Daoy (cell line): ENCODE measurements at places on chromosomes 11 and 22.

- DNase-seq: no peak
Observed at GRCh38 chr11:36103933-36104530, 160.2 kb downstream of the LDLRAD3 start.

DNA sequence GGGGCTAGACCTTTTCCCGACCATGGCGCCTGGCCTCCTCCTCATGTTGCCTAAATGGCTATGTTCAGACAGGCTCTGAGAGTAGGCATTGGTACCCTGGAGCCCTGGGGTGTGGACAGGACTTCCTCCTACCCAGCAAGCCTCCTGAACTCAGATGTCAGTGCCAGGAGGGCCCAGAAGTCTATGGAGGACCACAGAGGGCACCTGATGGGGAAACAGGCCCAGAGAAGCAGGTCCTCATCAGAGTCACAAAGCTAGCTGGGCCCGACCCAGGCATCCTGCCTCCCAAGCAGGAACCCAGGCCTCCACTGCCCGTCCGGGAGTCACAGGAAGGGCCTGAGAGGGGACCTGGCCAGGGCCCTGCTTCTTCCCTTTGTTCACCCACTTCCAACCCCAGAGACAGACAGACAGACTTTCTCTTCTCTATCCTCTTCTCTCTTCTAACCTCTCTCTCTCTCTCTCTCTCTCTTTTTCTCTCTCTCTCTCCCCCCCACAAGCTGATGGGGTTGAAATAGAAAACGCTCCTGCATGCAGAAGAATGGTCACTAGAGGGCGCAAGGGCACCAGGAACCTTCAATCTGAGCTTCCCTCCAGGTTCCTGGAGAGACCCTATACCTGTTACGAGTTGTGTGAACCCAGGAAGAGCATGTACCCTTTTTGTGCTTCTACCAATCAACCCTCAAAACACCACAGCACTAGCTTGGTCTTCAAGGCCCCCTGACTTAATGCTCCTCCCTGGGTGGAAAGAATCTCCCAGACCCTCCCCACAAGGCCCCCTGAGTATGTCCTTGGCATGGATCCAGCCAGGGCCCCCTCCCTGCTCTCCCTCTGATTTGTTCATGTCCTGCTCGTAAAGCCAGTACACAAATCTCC is 27.1 kb downstream of the ARAP1 start:
- DNase-seq: peak; percentile 76

GRCh38 chr11:79543101-79543500 is 102.3 kb upstream of the TENM4 start:
- DNase-seq: no peak

DNA sequence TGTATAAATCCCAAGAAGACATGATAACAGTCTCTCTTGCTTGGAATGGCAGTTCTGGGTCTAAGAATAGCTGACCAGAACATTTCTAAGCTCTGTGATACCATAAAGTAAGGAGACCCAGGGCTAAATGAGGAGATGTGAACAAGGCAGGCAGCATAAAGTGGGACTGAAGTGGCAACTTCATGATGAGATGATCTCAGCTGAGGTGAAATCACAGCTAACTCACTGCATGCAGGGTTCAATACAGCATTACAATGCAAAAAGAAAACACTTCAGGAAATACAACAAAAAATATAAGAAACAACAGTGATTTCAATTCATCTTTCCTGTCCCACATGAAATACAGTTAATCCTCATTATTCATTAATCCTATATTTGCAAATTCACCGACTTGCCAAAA is 44.6 kb downstream of the MRE11 start:
- DNase-seq: no peak

- peak; percentile 0 for DNase-seq
Observed at GRCh38 chr11:39304586-39304985, 2154.9 kb downstream of the LRRC4C start.

- peak; percentile 20 for DNase-seq
Observed at GRCh38 chr11:61162092-61162941, 1.1 kb upstream of the VPS37C start.

DNA sequence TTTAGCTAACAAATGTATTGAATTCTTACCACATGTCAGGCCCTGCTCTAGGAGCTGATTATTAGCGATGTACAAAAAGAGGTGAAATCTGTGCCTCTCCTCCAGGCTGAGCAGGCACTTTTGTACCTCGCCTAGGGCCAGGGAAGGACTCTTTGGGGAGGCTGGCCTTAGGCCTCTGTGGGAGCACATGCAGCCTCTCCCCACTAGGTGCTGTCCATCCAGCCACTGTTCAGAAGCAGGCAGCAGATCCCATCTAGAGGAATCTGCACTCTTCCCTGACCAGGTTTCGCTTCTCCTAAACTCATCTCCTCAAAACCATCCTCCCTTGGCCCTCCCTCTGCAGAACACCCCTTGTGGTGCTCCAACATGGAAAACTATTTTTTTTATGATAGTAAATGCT is 51.9 kb upstream of the WT1 start:
- no peak for DNase-seq

DNA sequence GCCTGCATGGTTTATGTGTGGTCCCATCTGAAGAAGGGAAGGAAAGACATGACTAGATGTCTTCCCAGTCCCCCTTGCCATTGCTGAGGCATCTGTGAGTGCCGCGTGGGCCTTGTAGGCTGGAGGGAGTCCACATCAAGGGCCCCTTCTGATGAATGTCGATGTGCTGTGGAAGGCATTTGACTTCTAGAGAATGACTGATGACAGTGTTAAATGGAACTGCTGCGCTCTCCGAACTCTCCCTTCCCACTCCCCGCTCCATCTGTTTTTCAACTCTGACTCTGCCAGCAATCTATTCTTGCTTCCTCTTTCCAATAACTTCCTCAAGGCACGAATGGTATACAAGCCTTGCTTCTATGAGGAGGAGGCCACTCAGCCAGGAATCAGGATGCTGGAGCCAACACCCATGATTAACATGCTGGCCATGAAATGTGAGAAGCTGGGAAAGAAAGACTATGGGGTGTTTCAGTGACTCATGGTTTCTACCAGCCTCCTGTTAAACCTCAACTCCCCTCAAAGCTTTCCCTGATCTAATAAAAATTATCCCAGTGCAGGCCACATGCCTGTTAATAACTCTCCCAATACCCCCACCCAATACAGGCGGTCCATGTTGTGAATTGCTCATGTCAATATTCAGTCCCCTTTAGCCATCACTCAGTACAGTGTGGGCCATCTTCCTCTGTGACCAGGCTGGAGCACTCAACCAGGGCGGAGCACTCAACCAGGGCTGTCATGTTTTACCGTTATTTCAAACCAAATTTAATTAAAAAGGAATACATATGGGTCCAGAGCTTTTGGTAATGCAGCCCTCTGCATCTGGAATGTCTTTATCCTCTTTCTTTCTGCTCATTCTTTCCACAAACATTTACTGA is 46.4 kb upstream of the TBCEL start:
- peak; percentile 85 for DNase-seq

DNA sequence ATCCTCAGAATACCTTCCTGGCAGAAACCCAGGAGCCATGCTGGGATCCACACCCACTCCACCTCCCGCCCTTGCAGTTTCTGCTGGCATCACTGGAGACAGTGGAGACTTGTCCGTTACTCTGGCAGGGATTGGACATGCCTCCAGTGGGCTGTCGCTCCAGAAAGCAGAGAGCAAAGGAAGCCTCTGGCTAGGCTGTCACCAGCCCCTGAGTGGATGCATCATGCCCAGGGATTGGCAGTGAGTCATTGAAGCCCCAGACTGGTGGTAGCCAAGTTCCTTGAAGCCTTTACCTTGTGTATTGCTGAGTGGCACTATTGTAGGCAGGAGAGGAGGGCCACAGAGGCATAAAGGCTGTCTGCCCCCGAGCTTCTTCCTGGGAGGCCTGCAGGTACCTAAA is 34.8 kb upstream of the E2F8 start:
- peak; percentile 55 for DNase-seq

- no peak for DNase-seq
Observed at GRCh38 chr11:1323774-1324173, 14.3 kb upstream of the TOLLIP start.

DNA sequence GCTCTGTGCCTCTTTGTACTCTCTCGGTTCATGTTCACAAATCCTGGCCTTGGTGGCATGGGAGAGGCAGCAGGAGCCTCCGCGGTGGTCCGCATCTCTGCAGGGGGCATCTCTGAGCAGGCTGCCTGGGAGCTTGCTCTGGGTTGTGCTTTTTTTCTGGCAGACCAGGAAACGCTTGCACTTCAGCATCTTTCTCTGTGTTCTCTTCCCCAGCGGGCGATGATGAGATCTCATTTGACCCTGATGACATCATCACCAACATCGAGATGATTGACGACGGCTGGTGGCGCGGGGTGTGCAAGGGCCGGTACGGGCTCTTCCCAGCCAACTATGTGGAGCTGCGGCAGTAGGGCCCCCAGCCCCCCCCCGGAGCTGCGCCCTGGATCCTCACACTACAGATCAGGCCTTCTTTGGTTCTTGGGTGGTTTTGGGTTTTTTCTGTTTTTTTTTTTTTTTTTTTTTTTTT is 36.5 kb downstream of the CTTN start:
- DNase-seq: no peak

- DNase-seq: no peak
Observed at GRCh38 chr11:17750013-17750800, 15.6 kb downstream of the KCNC1 start.

- peak; percentile 32 for DNase-seq
Observed at GRCh38 chr11:86091566-86091965, 22.7 kb upstream of the PICALM start.

- no peak for DNase-seq
Observed at GRCh38 chr22:21672107-21672629, 6.4 kb downstream of the PPIL2 start.

DNA sequence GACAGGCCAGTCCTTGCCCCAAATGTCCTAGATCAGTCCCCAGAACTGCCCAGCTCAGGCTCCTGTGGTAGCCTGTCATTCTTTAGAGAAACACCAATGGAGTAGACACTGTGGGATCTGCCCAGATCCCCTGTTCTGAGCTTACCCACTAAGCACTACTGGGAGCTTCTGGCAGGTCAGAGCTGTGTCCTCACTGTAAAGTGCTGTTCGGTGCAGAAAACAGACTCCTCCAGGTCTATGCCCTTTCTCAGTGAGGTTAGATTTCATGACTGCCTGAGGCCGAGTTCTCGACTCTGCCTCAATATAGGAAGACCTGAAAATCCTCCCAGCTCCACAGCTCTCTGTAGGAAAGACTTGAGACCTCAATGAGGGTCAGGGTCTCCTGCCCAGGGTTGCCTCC is 67.5 kb upstream of the IGLL5 start:
- DNase-seq: no peak

GRCh38 chr11:66970807-66971442 is 4.2 kb upstream of the C11orf86 start:
- peak; percentile 95 for DNase-seq

DNA sequence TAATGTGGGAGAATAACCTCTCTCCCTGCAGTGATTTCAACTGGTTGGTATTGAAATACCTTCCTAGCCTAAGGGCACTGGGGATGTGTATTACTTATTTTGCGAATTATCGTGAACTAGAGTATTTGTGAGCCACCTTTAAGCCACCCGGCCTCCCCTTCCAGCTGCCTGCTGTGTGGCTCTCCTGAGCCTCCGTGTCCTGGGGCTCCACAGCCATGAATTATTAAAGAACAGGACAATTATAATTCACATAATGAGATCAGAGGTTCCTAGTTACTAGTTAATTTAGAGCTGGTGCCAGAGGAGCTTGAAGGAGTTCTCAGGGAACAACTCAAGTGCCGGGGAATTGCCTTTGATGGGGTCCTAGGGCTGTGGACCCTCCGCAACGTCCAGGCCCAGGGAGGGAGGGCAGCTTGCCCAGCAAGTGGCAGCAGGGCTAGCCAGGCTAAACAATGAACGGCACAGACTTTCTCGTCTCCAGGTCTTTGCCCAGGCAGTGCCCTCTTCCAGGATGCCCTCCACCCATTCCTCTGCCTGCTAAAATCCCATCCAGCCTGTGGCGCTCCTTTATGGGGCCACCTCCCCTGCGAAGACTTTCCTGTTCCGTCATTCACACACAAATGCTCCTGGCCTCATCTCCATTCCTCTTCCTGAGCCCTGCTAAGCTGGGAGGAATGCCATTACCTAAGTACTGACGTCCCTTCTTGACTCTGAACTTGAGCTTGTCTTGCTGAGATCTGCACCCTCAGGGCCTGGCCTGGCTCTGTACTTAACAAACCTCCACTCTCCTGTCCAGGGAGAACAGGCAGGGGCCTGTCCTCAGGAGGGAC is 91.5 kb downstream of the RTL6 start:
- DNase-seq: no peak

GRCh38 chr22:25760848-25761595 is 19.0 kb downstream of the MYO18B start:
- peak; percentile 25 for DNase-seq

GRCh38 chr11:92506809-92507336 is 282.3 kb downstream of the FAT3 start:
- DNase-seq: no peak

DNA sequence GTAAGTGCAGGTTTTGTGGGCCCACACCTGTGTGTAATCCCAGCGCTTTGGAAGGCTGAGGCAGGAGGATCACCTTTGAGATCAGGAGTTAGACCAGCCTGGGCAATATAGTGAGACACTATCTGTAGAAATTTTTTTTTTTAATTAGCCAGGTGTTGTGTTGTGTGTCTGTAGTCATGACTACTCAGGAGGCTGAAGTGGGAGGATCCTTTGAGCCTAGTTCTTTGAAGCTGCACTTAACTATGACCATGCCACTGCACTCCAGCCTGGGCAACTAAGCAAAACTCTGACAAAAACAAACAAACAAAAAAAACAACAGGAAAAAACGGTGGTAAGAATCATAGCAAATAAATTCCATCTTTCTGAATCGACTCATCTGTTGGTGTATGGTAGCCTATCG is 268.6 kb upstream of the PDGFD start:
- no peak for DNase-seq

DNA sequence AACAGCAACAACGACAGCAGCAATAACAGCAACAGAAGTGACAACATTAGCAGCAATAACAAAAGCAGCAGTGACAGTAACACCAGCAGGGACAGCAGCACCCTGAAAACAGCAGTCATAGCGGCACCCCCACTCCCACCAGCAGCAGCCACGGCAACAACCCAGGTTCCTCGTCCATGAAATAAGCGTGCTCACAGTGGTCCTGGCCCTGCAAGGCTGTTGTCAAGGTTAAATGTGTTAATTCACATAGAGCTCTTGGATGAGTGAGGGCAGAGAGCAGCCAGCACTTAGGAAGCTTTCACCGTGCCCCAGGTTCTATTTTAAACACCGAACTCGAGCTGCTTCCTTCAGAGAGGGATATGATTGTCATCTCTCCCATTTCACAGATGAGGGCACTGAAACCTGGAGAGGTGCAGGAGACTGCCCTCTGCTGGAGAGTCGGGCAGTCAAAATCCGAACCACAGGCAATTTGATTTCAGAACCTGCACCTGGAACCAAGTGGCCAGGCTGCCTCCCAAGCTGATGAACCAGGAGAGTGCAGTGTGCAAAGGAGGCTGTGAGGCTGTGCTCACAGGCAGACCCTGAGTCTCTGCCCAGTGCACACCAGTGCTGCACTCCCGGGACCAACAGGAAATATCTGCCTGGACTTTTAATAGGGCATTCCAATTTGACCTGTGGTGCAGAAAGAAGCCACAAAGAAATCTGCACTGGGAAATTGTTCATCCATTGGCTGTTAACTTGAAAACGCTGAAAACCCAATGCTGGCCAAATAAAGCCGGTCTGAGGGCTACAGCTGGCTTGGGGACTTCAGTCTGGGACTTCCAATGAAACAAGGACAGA is 22.9 kb upstream of the FGF3 start:
- DNase-seq: no peak

GRCh38 chr11:14803846-14804245 is 88.2 kb downstream of the CYP2R1 start:
- no peak for DNase-seq

- peak; percentile 19 for DNase-seq
Observed at GRCh38 chr11:107785401-107785800, 73.2 kb downstream of the SLC35F2 start.
